NT2/D1 (cell line): ENCODE measurements at places on chromosomes 12 and 14.

- DNase-seq = no peak
Measured at GRCh38 chr14:69755784-69756183, 11.2 kb upstream of the SRSF5 start.

- DNase-seq = no peak
Measured at GRCh38 chr12:104136577-104136976, 1.4 kb downstream of the NFYB start.

- DNase-seq = no peak
Measured at GRCh38 chr14:95237958-95238340, 80.6 kb upstream of the DICER1 start.

DNA sequence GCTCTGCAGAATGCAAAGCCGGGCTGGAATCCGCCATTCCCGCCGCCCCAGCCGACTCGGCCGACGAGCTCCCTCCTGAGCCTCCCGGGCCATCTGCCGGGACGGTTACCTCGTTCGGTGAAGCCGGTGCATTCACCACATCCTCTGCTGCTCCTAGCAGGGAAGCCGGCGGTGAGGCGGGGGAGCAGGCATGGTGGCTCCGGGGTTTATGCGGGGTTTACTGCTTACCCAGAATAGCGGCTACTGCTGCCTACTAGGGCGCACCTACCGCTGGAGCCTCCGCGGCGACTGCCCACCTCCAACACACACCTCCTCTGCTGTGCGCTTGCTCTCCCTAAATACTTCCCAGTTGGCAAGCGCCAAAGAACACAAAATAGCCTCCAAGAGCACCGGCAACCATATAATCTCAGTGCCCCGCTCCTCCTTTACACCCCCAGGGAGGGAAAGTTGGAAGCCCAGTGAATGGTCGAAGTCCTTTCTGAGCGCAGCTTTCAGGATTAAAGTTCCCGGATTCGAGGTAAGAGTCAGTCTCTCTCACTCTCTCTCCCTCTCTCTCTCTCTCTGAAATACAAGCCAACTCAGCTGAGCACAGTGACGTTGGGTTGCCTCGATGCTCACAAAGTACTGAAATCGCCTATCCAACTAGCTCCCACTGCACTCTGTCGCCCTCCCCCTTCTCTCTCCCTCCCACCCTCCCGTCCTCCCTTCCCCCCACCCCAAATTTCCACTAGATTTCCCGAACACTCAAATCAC lies at the start of gene TBX5:
Gene TBX5, minus strand, starts transcription at position 626 of the 753 bp plus-strand sequence. CDS start 2,246 bp downstream, outside the sequence.
- no peak for DNase-seq

GRCh38 chr12:51823875-51824565 lies 24.5 kb downstream of the FIGNL2 start:
- no peak for DNase-seq

DNA sequence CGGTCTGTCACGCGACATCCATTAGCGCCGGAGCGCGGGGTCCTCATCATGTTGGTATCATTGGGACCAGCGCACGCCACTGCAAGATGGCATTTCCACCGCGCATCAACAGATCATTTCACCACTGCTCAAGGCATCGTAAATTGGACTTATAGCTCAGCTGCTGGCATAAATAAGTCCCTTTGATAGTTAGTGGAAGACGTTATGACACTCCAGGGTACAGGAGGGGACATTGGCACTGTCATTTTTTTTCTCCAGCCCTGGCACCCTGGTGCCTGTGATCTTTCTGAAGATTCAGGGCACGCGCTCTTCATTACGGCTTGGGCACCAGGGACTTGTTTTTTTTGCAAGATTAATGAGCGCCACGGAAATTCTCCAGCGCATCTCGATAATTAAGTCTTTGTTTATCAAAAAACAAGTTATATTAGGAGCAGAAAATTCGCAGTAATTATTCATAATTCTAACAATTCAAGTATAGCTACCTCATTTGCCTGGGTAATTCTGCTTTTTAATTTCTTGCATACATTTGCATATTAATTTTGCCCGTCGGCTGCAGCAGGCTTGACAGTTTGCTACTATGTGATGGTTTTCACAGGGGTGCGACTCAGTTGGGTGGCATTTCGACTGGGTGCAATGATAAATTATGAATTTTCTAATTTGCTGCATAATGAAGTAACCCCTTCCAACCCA lies 167.7 kb downstream of the VRK1 start:
- DNase-seq = no peak

- DNase-seq = no peak
Measured at GRCh38 chr12:113003636-113004035, 25.3 kb downstream of the OAS2 start.

DNA sequence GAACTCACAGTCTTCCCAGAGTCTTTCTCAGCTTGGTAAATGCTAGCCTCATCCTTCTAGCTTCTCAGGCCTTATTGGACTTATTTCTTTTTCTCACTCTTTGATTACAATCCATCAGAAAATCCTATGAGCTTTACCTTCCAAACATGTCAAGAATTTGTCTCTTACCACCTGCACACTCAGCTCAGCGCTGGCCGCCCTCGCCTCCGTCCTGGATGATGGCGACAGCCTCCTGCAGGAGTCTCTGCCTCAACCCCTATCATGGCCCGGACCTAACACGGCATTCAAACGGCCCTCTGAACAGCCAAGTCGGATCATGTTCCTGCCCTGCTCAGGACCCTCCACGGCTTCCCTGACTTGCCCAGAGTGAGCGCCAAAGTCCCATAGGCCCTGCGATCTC lies 333.1 kb upstream of the FKBP4 start:
- no peak for DNase-seq

DNA sequence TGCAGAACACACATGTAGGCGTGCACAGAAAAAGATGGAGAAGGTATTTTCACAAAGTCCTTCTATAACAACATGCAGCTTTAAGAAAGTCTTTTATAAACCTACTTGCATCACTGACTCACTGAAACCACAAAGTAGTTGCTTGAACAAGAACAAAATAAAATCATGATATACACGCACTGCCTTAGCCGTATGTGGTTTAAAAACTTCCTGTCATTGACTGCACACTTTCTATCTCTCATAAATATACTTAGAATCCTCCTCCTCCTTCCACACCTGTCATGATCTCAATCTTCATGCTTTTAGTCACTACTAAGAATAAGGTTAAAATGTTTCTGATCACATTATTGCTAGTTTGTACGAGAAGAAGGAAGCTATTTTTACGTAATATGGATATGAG lies 31.8 kb upstream of the RAD51AP1 start:
- no peak for DNase-seq

- peak; percentile 46 for DNase-seq
Measured at GRCh38 chr12:102811110-102811737, 105.8 kb downstream of the PAH start.

DNA sequence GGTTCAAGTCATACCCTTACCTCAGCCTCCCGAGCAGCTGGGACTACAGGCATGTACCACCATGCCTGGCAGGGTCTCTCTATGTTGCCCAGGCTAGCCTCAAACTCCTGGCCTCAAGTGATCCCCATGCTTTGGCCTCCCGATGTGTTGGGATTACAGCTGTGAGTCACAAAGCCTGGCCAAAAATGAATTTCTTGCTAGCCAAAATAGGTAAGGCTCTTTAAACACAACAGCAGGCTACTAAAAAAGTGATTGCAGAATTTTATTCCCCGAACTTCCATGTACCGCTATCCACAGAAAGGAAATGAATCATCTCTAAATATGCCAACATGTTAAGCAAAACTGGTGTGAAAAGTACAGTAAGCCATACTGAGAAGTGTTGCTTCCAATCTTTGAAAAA lies 50.6 kb downstream of the WDHD1 start:
- no peak for DNase-seq

- no peak for DNase-seq
Measured at GRCh38 chr12:76226397-76226796, 121.8 kb downstream of the BBS10 start.

DNA sequence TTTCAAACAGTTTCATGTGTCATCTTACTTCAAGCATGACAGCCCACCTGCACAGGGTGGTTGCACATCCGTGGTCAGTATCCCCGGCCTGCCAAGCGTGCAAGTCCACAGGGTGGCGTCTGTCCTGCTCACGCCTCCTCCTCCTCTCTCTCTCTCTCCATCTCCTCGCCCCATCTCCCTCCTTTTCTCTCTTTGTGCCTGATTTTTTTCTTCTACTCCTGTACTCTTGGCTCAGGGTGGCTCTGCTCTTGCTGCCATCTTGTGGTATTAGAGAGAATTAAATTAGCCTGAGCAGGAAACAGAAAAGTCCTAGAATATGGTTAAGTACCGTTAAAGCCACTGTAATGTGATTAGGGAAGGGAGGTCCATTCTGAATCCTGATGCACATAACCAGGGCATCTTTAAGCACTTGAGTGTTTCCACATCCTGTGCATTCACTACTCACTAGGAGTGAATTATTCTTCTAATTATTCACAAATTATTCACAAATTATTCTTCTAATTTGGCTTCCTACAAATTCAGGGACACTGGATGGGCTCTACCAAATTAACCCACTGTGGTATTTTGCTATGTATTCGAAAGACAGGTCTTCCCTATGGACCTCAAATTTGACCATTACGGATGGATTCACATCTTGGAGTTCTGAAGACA lies 25.5 kb upstream of the DTX1 start:
- peak; percentile 73 for DNase-seq

DNA sequence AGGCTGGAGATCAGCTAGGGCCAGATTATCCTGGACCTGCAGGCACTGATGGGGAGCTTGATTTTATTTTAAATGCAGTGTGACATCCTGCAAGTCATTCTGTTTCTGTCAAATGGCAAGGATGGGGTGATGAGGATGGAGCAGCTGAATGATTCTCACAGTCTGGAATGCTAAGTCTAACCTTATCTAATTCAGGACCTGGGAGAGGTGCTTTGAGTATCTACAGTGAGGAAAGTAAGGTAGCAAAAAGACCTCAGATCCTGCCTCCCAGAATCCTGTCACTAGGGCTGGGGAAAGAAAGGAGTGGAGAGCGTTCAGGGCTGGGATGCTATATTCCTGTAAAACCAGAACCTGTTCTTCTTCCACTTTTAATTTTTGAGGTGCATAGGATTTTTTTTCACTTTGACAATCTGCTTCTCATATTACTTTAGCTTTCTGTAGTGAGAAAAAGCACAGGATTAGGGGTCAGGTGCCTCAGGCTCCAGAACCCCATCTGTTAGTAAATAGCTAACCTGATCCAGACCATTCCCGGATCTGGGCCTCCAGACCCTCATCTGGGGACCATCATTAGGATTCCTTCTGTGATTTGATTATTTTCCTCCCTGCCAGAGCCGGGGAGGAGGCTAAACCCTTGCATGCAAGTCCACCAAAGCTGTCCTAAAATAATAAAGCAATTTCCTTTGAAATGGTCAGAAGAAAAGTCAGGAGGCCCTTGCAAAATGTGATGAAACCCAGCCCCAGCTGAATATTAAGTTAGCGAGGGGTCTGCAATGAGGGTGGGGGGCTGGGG lies 54.7 kb downstream of the ASCL1 start:
- no peak for DNase-seq

DNA sequence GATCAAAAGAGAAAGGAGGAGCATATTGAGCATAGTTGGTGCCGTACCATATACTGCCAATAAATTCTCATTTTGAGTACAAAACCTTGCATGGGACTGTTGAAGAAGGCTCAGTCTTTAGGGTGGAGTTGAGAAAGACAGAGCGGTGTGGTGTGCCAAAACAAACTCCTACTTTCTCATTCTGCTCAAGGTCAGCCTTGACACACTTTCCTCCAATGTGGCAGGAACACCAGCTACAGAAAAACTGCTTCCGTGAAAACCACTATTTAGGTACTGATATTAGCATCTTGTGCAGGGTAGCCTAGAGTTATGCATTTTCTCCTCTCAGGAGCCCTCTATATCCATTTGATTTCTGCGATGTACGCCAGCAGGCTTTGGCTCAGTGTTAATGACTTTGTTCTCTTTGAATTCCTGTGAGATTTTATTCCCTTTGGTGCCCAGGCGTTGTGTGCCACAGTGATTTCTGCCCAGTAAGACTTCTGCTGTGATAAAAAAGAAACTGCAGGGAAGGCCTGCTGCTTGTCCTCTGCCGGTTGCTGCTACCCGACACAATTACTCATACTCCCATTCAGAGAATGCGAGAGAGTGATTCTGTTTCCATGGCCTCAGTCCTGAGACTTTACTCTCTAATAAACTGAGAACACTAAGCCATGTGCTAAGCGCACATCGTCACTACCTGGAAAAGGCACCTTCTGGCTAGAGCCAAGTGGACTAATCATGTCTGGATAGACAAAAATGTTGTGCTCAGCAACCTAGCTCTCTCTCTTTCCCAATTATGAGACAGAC lies 88.3 kb upstream of the MDM1 start:
- no peak for DNase-seq

- DNase-seq = no peak
Measured at GRCh38 chr14:87785897-87786296, 207.1 kb downstream of the GALC start.

GRCh38 chr14:99579120-99579836 lies 24.7 kb downstream of the CCDC85C start:
- DNase-seq = no peak

DNA sequence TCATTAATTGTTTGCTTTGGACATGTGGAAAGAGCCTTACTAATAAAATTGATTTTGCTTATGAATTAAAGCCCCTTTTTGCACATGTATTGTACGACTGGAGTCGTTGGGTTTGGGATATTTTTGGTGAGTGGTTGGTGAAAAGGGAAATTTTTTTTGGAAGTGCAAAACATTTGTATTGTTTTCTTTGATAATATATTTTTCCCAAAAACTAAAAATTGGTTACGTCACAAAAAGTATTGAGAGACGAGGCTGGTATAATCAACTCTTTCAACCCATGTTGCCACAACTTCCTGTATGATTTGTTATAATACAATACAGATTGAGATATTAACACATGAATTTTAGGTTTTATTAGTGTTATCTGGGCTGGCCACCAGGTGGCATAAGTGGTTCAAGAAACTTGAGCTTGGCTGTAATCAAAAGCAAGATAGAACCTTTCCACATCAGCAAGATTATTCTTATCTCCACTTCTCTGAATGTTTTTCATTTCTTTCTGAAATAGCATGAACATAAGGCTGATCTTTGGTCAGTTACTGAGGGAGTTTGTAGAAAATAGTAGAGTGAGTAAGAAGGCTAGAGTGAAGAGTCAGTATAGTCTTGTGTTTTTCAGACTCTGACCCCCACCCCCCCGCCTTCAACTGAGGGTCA lies 8.7 kb downstream of the NGDN start:
- DNase-seq = no peak

DNA sequence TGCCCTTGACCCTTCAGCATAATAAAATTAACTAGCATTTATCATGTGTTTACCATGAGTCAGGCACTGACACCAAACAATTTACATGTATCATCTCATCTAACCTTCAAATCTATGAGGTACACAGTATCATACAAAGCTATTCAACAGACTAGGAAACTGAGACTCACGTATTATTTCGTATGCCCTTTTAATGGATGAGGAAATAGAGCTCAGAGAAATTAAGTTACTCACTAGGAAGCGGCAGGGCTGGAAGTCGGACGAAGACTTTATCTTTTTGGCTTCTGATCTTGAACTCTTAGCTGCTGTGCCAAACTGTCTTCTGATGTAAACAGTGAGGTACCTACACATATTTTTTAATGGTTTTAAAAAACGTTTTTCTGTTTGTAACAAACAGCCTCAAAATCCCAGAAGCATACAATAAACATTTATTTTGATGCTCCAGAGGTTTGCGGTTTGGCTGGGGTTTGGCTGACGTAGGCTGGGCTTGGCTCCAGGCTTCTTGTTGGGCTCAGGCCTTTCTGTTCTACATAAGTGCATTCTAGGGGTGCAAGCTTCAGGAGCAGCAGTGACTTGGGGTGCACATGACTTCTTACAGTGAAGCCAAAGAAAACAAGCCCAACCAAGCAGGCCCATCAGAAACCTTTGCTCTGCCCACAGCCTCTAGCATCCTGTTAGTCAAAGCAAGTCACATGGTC lies 184.7 kb downstream of the TBX5 start:
- DNase-seq = no peak
